ENCODE measurements at places on chromosomes 12 and 14.
A peak's percentile ranks its signal among the peaks of the same experiment; 100 is the strongest.

DNA sequence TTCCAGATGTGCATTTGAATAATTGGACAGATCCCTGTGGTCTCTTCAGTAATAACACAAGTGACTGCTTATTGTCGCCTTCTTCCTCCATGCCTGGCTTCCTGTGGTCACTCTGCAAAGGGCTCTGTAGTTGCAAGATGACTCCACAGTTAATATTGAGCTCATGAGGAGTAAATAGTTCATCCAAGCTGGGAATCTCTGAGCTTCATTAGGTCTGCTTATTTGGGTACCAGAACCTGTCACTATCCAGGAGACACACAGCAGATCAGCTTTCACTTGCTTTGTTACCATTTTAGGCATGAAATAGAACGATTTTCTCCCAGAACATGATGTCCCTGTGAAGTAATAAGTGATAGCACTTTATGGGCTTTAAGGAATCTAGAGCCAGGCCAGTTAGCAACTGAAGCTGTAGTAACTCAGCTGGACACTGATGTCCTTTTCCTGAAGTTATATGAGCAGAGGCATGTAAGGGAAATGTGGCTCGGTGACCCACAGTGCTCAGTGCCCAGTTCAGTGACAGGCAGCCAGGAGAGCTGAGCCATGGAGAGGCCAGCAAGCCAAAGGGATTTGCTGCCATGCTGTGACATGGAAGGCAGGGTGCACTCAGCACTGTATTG is 50.1 kb downstream of the CRADD start:
- no peak for DNase-seq

DNA sequence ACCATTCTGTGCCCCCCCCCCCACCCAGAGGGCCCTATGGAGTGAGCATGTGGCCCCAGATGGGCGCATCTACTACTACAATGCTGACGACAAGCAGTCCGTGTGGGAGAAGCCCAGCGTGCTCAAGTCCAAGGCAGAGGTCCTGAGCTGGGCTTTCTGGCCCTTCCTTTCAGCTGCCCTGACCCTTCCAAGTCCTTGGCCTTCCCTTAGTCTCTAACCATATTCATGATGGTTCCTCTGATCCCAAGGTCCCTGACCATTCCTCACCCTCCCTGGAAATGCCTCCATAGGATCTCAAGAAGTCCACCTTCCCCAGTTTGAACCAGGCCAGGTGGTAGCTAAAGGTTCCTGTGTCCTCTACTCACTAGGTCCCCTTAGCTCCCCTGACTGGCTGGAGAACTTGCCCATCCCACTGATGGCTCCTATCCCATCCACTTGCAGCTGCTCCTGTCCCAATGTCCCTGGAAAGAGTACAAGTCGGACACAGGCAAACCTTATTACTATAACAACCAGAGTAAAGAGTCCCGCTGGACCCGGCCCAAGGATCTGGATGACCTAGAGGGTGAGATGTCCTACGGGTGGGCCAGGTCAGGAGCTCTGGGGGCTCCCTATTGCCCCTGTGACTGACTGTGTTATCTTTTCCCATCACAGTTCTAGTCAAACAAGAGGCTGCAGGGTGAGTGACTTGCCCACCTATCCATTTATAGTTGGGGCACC is 9.8 kb downstream of the PRPF40B start:
- DNase-seq: no peak

- no peak for DNase-seq
These were observed 14.1 kb upstream of the TMEM119 start for GRCh38 chr12:108611884-108612415.

- peak; percentile 65 for DNase-seq
These were observed 1.8 kb downstream of the COX6A1 start for GRCh38 chr12:120439646-120440247.

DNA sequence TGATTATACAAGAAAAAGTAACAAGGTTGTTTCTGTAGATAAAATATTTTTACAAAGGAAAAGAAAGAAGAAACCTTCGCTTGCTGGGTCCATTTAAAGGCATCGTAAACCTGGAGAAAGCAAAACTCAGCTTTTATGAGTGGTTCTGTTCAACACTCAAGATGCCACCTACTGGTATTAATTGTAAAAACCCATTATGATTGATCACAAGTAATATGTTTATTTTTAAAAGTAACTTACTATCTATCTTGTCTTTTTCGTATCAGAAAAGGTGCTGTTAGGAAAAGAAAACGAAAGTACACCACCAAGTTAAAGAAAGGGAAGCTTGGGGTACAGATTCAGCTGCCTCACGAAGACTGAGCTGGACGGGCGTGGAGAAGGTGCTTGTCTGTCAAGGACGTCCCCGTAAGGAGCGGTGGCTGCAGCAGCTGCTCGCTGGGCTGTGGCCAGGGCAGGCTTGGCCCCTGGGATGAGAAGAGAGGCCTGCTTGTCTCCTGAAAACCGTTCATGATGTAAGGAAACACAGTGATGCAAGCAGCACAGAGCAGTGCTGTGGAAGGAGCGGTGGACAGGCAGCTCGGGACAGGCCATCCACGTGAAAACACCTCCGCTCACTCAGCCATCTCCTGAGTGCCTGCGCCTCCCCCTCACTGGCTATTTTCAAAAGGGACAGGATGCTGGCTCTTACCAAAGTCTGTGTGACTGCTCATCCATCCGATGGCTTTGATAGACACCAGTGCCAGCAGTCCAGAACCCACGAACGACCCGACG is 25.0 kb downstream of the SLC15A4 start:
- no peak for DNase-seq

GRCh38 chr14:77738559-77739250 is 22.3 kb downstream of the SNW1 start:
- no peak for DNase-seq

DNA sequence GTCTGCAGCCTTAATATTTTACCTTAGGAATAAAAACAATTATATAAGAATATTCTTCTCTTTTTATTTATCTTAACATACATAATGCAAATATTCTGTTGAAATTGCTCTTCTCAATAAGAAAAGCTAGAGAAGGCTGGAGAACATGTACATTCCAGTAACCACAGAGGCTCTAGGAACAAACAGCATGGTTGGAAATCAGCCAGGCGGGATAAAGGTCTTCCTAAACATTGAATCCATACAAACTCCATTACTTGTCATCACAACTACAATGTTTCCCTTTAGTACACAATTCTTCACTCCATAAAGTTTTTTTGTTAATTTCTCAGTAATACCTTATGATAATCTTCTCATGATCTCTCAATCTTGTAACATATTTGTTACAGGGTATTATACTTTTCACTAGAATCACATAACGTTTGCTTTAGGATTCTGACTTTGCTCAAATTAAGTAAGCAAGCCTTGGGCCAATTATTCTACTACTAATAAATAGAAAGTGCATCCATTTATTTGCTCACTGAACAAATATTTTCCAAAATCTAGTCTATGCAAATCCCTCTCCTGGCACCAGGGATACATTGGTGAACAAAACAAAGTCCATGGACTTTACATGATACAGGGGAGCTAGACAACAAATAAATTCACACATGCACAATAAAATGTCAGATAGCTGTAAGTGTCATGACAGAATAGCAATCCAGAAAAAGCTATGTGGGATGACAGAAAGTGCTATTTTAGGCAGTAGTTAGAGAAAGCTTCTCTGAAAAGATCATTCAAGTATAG is 237.5 kb upstream of the TMTC1 start:
- no peak for DNase-seq

- DNase-seq: no peak
These were observed 120.0 kb upstream of the PRMT8 start for GRCh38 chr12:3371018-3371417.

DNA sequence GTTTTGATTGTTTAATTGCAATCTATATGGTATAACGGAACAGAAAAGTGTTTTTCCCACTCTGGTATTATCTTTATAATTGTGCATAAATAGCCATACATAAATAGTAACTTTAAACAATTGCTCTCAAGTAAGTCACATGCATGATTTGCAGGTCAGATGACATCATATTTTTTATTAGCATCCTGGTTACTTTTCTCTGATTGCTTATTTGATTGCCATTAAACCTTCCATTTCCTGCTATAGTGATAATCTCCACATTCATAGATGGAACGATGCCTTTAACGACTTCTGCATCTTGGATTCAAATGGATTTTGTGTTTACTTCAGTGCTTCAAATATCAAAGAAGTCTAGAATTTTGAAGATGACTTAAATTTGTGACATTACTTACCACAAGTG is 3.5 kb upstream of the KLRK1 start:
- no peak for DNase-seq

- DNase-seq: peak; percentile 75
These were observed 562 bp downstream of the PAN2 start for GRCh38 chr12:56333197-56333678.

DNA sequence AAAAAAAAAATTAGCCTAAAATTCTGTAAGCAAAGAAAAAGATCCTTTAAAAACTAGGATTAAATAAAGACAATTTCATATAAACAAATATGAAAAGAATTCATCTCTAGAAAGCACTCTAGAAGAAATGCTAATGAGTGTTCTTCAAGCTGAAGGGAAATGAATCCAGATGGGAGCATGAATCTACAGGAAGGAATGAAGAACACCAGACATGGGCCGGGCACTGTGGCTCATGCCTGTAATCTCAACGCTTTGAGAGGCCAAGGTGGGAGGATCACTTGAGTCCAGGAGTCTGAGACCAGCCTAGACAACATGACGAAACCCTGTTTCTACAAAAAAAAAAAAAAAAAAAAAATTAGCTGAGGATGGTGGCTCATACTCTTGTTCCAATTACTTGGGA is 297.2 kb downstream of the FBXL14 start:
- no peak for DNase-seq

GRCh38 chr14:71722885-71723284 is 209.3 kb upstream of the RGS6 start:
- DNase-seq: no peak

DNA sequence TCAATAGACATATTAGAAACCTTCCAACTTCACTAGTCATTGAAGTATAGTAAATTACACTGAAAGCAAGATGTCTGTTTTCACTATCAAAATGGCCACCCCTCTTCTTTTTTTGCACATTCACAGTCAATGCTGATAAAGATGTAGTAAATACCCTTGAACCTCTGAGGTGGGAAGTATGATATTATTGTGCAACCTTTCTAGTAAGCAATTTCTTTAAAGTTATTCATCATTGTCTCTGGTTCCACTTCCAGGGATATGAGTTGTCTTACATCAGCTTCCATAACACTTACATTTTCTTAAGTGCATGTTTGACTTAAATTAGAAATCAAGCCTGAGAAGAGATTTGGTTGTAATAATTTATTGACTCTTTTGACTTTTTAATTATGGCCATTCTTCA is 453.9 kb upstream of the MGAT4C start:
- DNase-seq: no peak

DNA sequence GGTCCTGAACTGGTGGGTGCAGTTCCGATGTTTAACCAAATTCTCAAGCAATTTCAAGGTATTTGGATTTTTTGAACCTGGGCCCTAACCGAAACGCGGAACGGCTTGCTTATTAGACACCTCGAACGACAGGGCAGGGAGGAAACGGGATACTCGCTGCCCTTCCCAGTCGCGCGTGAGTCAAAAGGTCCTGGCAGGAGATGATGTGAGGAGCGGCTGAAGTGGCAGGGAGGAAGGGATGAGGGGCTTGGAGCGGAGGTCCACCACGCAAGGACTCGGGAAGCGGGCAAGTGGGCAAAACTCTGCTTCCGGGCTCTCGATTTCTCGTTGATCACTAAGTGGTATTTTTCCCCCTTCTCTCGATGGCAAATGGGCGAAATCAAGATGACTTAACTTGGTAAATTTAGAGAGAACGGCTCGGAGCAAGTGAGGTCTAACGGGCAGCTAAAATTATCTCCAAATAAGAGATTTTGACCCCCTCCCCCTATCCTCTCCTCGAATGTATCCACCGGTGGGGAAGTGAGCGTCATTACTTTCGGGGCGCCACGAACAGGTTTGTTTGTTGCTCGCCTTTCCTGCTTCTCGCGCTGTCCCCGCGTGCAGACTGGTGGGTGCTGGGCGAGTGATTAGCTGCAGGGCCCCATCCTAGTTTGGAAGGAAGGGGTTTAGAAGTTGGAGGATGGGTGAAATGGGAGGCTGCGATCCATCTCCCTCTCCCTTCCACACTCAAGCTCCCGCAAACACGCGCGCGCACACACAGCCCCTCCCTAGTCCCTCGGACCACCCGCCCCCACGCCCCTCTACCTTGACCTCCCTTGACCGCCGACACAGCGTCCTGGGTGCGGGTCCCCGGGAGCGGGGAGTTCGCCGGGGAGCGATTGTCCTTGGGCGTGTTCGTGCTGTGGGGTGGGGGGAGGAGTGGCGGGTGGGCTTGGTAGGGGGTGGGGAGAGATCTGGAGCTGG is 986 bp upstream of the NTF3 start:
- no peak for DNase-seq

- DNase-seq: no peak
These were observed 205.0 kb upstream of the KRR1 start for GRCh38 chr12:75716291-75717025.

DNA sequence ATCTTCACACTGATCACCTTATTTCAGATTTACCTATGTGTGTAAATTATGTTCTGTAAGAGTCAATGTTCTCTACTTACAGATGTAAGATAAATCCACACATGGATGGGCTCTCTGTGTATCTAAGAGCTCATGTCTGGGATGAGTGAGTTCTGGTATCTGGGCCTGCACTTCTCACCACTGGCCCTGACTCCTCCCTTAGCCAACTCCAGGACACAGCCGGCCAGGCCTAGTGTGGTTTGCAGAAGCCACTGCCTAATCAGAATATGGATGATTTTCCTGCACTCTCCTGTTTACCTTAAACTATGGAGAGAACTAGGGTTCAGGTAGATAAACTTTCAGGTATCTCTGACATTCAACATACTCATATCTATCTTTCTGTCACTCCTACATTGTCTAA is 1284.8 kb downstream of the TMEM121 start:
- DNase-seq: no peak

DNA sequence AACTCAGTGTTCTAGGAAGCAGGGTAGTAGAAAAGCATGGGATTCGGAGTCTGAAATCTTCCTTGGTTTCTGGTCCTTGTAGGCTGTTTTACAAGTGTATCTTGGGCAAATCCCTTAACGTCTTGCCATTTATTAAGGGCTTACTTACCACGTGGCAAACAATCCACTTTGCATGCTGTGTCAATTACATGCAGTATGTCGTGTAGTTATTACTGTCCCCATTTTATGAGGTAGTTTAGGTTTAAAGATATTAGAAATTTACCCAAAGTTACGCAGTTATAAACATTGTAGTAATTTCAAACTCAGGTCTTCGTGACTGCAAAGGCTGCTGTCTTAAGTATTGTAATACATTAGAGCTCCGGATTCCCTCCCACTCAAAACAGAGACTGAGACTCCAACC is 1.5 kb upstream of the NOVA1 start:
- DNase-seq: no peak

- no peak for DNase-seq
These were observed 236.0 kb downstream of the ETNK1 start for GRCh38 chr12:22860926-22861325.

GRCh38 chr14:22390195-22390594 is 198.8 kb downstream of the DAD1 start:
- DNase-seq: no peak

GRCh38 chr14:50675597-50675996 is 7.5 kb upstream of the SAV1 start:
- DNase-seq: no peak

DNA sequence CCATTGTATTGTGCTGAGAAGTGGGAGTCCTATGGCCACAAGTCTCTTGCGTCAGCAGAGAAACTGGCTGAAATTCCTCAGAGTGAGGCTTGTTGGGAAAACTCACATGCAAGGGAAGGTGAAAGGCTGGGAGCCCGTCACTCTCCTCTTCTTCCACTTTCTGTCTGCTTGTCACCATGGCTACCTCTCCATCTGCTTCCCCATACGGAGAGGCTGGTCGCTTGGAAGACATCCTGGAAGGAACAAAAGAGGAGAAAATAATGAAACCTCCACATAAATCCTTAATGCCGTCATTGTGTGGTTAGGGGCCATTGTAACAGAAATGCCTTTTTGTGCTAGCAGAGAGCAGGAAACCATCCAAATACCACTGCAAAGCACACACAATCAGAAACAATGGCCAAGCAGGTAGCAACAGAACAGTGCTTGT is 53.7 kb downstream of the SOX5 start:
- no peak for DNase-seq
